ENCODE measurements at places on chromosomes 2 and 18.

DNA sequence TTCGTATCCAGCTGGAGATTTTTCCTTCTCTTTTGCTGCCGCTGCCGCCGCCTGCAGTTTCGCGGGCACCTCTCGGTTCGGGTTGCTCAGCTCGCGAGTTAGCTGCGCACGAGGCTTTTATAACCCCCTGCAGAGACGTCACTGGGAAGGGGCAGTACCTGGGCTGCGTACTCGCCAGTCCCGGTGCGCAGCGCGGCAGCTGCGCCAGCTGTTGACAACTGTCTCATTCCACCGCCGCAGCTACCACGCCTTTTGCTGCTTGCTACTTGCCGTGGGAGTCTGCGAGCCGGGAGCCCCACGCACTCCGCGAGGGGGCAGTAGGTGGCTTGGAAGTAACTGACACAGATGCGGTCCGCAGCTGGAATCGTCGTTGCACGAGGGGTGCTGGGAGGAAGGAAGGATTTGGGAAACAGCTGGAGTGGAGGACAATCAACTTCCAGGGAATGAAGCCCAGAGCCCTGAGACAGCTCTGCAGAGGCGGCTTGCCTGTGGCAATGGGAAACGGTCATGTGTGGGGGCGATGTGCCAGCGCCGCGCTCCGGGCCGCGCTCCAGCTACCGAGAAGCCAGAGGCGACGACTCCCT is at the start of gene TACR1:
Gene TACR1 (minus strand): TSS at position 93 of the 584 bp plus-strand sequence. CDS start 586 bp downstream, outside the sequence.
- DNase-seq: peak; percentile 24

DNA sequence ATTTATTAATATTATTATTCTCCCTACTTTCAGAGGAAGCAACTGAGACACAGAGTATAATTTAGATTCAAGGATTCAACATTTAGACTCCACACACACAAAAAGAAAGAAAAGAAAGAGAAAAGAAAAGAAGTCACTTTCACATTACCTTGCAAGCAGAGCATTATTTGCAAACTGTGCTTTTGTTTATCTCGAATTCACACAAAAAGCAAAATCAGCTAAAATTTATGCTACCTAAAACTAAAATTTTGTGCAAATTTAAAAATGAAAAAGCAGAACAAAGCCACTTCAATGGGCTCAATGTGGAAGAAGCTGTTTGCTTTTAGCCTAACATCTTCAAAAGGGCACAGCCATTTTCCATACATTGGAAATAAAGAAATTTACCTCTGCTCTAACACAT is 1282.7 kb upstream of the GYPC start:
- DNase-seq: no peak

- no peak for DNase-seq
Observed at GRCh38 chr18:64712035-64712434, 563.1 kb upstream of the LINC00305 start.

- no peak for DNase-seq
Observed at GRCh38 chr2:29226375-29226774, 111.2 kb downstream of the CLIP4 start.

DNA sequence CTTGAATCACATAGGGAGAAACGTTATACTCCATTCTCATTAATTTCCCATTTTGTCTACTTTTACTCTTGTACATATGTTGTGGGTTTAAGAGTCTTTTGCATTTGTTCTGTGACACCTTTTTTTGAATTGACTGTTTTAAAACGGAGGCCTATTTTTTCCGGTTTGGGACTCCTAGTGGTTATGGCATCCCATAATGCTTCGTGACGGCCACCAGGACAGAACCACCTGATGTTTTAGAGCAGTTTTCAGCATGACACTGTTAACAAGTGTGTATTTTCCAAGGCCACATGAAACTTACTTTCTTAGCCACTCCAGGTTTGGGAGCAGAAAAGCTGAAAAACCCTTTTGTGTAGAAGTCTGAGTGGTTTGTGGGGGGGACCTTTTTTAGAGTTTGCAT is 8.4 kb downstream of the SOX11 start:
- no peak for DNase-seq

GRCh38 chr2:25655316-25655715 is 18.1 kb downstream of the DTNB start:
- no peak for DNase-seq

DNA sequence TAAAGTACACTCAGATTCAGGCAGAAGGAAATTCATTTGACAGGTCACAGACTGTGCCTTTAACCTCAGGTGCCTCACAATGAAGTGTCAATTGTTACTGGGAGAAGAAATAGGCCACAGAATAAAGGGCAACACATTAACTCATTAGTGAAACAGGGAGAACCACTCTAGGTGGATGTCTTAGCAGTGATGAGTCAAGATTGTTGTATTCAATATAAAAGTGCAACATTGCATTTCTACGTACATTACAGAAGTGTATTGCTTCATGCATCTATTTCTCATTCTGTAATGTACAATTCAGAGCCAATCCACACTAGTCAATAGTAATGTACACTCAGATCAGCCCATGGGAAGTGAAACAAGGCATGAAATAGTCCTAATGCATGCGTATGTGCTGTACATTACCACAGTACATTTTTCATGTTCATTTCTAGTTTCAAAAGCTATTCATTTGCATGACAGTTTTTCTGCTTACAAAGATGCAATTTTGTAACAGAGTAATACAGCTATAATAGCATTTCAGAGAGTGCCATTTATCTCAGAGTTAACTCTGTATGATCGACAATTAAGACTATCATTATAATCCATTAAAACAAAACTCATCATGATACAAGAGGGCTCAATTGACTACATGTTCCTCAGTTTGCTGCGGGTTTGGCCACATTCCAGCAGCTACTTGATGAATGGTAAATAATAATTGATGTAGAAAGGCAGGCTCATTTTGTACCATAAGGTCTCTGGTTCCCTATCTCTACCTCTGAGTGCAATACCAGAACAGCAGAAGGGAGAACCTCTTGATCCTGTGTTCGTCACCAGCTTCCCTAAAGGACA is 12.2 kb upstream of the ARL5A start:
- DNase-seq: no peak

GRCh38 chr2:8442833-8443486 is 238.9 kb upstream of the ID2 start:
- no peak for DNase-seq

DNA sequence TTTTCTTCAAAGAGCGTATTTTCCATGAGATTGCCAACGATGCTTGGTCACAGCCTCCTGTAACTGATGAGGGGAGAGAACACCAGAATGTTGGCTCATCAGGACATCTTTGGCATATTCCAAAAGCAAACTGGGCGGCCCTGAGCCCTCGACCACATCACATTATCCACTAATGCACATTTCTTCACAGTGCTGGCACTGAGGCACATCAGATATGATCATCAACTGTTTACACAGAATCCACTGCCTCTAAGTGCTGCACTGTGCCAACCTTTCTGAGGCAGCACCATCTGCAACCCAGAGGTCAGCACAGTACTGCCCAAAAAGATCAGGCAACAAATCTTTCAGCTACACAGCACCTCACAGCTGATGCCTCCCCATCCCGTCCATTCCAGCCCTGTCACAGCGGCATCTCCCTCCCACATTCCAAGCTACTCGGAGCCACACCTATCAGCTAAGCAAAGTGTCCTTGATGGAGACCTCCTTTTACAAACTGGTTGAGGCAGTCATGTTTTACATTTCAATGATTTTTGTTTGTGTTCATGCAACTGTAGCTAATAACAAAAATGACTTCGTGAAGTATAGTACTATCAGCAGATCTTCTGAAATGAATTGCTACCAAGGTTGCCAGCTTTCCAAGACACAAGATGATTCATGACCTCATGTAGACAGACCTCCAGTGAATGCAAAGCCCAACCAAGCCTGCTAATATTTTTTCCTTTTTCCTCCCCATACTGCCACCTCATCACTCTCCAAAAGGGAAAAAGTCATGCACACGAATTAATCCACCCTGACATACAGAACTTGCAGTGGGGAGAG is 32.3 kb downstream of the MYO5B start:
- no peak for DNase-seq

DNA sequence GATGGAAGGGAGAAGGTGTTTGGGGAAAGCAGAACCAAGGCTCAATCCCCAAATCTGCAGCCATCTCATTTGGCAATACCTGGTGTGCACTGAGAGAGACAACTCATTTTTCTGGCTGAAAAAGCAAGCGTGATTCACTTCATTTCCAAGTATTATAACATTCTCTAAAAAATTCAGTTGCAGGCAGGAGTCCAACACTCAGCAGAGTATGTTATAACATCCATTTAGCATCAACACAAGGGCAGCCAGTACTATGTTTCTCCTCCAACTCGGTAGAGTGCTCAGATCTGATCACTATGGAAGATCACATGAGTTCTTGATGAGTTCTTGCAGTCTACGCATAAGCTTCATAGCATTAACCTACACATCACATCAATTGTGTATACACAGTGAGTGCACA is 99.4 kb upstream of the PID1 start:
- no peak for DNase-seq

DNA sequence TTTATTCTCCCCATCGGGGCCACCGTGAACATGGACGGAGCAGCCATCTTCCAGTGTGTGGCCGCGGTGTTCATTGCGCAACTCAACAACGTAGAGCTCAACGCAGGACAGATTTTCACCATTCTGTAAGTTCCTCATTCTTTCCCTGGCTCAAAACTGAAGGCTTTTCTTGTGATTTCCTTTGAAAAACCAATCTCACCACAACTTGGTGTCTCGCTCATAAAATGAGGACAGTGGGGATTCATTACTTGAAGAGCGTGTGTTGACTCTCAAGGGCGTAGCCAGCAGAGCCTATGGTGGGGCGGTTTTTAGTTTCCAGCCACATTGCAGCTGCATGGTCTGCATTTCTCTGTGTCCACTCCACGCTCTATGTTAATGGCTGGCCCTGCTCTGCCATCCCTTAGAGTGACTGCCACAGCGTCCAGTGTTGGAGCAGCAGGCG is 29.0 kb downstream of the SLC1A4 start:
- no peak for DNase-seq

GRCh38 chr2:121828281-121828731 is 72.9 kb downstream of the TSN start:
- DNase-seq: no peak

DNA sequence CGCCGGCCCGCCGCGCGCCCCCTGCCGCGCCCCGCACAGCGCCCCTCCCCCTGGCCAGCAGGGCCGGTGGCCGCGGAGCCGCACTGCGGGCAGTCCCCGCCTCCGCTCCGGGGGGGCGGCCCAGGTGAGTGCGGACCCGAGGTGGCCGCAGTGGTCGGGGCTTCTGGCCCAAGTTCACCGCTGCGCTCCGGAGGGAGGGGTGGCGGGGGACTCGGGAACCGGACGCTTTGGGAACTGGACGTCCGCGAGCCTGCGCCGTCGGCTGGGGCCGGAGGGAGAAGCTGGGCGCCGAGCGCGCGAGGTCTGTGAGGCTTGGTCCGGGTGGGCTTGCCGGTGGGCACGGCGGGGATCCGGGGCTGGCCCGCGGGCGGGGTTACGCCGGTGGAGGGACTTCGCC is 591 bp upstream of the LDLRAD4 start:
- no peak for DNase-seq

- DNase-seq: no peak
Observed at GRCh38 chr2:8462899-8463648, 218.8 kb upstream of the ID2 start.

DNA sequence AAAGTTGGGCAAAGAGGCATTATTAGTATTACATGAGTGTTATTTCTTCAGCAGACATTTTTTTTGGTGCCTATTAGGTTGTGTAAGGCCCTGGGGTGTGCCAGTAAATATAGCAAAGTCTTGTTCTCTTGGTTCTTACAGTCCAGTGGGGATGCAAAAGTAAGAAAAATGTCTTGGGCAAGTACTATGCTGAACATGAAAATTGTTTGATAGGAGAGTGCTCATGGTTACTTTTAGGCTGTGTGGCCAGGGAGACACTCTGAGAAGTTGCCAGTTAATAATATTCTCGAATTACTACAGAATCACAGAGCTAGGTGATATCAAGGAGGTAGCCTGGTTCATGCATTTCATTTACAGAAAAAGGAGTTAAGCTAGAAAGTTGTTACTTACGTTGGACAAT is 1.9 kb downstream of the AGFG1 start:
- DNase-seq: no peak

GRCh38 chr2:15281681-15282080 is 279.5 kb downstream of the NBAS start:
- DNase-seq: no peak

GRCh38 chr2:108417254-108417653 is 31.8 kb upstream of the GCC2 start:
- DNase-seq: no peak

- DNase-seq: no peak
Observed at GRCh38 chr2:100561191-100561590, 1.6 kb upstream of the PDCL3 start.

GRCh38 chr2:156005531-156005930 is 327.0 kb downstream of the NR4A2 start:
- no peak for DNase-seq

DNA sequence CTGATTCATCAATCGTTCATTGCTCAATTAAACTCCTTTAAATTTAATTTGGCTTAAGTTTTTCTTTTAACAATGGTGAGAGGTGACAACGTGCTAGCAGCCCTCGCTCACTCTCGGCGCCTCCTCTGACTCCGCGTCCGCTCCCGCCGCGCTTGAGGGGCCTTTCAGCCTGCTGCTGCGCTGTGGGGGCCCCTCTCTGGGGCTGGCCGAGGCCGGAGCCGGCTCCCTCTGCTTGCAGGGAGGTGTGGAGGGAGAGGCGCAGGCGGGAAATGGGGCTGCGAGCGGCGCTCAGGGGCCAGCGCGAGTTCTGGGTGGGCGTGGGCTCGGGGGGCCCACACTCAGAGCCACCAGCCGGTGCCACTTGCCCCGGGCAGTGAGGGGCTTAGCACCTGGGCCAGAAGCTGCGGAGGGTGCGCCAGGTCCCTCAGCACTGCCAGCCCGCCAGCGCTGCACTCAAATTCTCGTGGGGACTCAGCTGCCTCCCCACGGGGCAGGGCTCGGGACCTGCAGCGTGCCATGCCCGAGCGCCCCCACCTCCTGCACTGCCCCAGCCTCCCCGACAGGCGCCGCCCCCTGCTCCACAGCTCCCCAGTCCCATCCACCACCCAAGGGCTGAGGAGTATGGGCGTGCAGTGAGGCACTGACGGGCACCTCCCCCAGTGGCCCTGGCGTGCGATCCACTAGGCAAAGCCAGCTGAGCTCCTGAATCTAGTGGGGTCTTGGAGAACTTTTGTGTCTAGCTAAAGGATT is 19.6 kb downstream of the ANKMY1 start:
- no peak for DNase-seq

- no peak for DNase-seq
Observed at GRCh38 chr18:29465526-29465925, 1288.6 kb upstream of the CDH2 start.

DNA sequence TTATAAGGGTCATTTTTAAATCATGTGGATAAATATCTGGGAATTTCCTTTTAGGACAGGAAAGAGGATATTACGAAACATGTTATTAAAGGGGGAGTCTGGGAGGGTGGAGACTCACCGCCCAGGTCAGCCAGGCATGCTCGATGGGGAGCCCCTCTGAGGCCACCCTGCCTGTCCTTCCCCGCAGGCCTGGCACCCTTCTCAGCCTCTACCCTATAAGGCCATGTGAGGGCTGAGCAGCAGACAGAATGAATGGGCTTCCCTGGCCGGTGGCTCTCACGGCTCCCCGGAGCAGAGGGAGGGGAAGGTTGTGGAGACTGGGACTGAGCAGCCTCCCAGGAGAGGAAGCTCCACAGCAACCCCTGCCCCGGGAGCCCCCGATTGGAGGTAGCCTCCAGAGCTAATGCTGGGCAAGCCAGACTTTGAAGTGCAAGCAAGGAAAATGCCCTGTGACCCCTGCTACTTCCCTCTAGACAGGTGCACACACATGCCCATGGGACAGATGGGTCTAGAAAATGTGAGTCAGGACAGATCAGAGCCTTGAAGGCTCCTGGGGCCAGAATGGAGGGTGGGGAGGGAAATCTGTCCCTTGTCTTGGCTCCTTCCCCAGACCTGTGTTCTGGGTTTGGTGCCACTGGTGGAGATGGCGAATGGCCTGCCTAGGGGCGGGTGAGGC is 13.2 kb upstream of the ARMC9 start:
- DNase-seq: no peak

GRCh38 chr2:208024091-208024490 is 1.2 kb downstream of the PLEKHM3 start:
- no peak for DNase-seq
